ENCODE measurements at places on chromosomes 12 and 14. TPM values are rescaled to one million over a fixed set of nuclear protein-coding genes. Genes with fewer than 3 reads are reported as not detected.

Gene OTOGL
- polyA plus RNA-seq = 0.80 TPM

Gene NANOG
- polyA plus RNA-seq = not detected

Gene DDX24
- polyA plus RNA-seq = 139 TPM

Gene CEP170B
- polyA plus RNA-seq = 8.1 TPM

Gene OR4E2
- polyA plus RNA-seq = not detected

Gene LRRC23
- polyA plus RNA-seq = 19.7 TPM

Gene TTC9
- 2.6 TPM for polyA plus RNA-seq

Gene PHLDA1
- 9.5 TPM for polyA plus RNA-seq

Gene FGF6
- polyA plus RNA-seq = not detected

Gene MOK
- 20.4 TPM for polyA plus RNA-seq

Gene PRKD1
- 14.0 TPM for polyA plus RNA-seq

Gene GPR68
- 0.82 TPM for polyA plus RNA-seq

Gene CCDC177
- not detected for polyA plus RNA-seq

Gene TCTN1
- polyA plus RNA-seq = 71.2 TPM

Gene CKAP4
- 29.2 TPM for polyA plus RNA-seq

Gene PTPRB
- polyA plus RNA-seq = 13.5 TPM

Gene TMEM121
- 4.1 TPM for polyA plus RNA-seq

Gene WDR89
- polyA plus RNA-seq = 10.8 TPM

Gene AHNAK2
- polyA plus RNA-seq = 1.1 TPM

Gene OLR1
- 11.5 TPM for polyA plus RNA-seq

Gene TCL1B
- polyA plus RNA-seq = not detected

Gene TDG
- 9.2 TPM for polyA plus RNA-seq

Gene MAP1LC3B2
- 4.5 TPM for polyA plus RNA-seq

Gene JPH4
- polyA plus RNA-seq = 3.6 TPM

Gene GPR132
- polyA plus RNA-seq = 0.17 TPM

Gene SOCS2
- 32.2 TPM for polyA plus RNA-seq

Gene TMEM120B
- 9.0 TPM for polyA plus RNA-seq

Gene MEG3
- 29.6 TPM for polyA plus RNA-seq

Gene MYO1H
- 0.56 TPM for polyA plus RNA-seq

Gene LHX5
- not detected for polyA plus RNA-seq

Gene NPAS3
- 0.82 TPM for polyA plus RNA-seq

Gene SYNDIG1L
- 0.47 TPM for polyA plus RNA-seq

Gene EGLN3
- 19.6 TPM for polyA plus RNA-seq

Gene TAS2R42
- not detected for polyA plus RNA-seq

Gene PTPN6
- 38.0 TPM for polyA plus RNA-seq

Gene RAB15
- polyA plus RNA-seq = 21.7 TPM

Gene SINHCAF
- polyA plus RNA-seq = 33.1 TPM

Gene CDH24
- polyA plus RNA-seq = 5.4 TPM

Gene APOLD1
- 4.5 TPM for polyA plus RNA-seq
